ENCODE measurements at places on chromosomes 1 and 21. TPM values are rescaled to one million over a fixed set of nuclear protein-coding genes. Genes with fewer than 3 reads are reported as not detected.

The PSMA5 gene
- 169 TPM for total RNA-seq

The PLA2G4A gene
- total RNA-seq, result 8.6 TPM

The FCRL6 gene
- total RNA-seq, result not detected

The GSTM1 gene
- total RNA-seq, result not detected

The TNFRSF14 gene
- 0.66 TPM for total RNA-seq

Data from HCT116 (cell line).